ENCODE measurements at places on chromosomes 13 and 19.

- no peak for DNase-seq
These were observed 188.8 kb downstream of the KLF12 start for GRCh38 chr13:73945382-73945781.

- DNase-seq, result no peak
These were observed 107.8 kb downstream of the COL4A2 start for GRCh38 chr13:110414931-110415330.

GRCh38 chr19:58182577-58182988 lies 278 bp upstream of the ZNF274 start:
- DNase-seq, result no peak

- peak; percentile 7 for DNase-seq
These were observed 626.1 kb downstream of the DACH1 start for GRCh38 chr13:71240911-71241310.

DNA sequence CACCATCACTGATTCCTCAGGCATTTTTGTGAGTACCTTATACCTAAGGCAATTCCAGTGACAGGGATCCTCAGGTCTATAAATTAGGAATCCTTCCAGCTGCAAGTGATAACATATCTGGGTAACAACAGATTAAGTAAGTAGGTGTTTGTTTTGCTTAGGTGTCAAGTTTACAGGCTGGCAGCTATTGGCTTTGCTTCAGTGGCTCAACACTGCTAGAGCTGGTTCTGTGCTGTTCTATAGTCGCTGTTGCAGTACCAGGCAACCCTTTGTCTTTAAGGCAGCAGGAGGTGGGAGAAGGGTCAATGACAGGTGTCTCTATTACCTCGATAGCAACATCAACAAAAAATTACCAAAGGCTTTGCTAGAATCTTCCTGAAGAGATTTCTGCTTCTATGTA lies 27.0 kb downstream of the SLC10A2 start:
- DNase-seq, result no peak

- no peak for DNase-seq
These were observed 115.8 kb downstream of the CCNA1 start for GRCh38 chr13:36548129-36548528.

DNA sequence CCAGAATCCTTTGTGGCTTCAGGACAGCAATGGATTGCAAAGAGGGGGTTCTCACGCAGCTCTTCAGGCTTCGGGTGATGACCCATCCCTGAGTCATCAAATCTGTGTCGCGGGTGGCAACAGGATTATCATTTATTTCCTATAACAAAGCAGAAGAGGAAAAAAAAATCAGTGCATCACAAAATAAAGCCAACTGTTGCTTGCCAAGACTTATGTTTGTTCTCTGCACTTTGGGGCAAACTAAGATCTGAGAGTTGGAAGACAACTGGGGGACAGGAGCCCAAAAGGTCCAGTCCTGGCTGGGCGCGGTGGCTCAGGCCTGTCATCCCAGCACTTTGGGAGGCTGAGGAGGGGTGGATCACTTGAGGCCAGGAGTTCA lies 6.4 kb downstream of the GNA15 start:
- no peak for DNase-seq

GRCh38 chr13:41505209-41505835 lies 48.0 kb downstream of the RGCC start:
- no peak for DNase-seq

DNA sequence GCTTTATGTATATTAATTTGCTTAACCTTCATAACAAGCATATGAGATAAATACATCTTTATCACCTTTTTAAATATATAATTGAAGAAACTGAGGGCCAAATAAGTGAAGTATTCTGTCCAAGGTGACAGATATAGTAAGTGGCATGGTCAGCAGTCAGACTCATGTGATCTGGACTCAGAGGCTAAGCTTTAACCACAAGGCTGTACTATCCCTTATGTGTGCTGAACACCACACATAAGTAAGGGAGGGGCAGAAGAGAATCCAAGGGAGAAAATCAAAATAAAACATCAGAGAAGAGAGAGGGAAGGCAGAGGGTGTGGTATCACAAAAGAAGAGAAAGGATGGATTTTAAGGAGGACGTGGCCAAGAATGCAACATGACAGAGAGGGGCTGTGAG lies 348.4 kb downstream of the EFNB2 start:
- DNase-seq, result no peak

DNA sequence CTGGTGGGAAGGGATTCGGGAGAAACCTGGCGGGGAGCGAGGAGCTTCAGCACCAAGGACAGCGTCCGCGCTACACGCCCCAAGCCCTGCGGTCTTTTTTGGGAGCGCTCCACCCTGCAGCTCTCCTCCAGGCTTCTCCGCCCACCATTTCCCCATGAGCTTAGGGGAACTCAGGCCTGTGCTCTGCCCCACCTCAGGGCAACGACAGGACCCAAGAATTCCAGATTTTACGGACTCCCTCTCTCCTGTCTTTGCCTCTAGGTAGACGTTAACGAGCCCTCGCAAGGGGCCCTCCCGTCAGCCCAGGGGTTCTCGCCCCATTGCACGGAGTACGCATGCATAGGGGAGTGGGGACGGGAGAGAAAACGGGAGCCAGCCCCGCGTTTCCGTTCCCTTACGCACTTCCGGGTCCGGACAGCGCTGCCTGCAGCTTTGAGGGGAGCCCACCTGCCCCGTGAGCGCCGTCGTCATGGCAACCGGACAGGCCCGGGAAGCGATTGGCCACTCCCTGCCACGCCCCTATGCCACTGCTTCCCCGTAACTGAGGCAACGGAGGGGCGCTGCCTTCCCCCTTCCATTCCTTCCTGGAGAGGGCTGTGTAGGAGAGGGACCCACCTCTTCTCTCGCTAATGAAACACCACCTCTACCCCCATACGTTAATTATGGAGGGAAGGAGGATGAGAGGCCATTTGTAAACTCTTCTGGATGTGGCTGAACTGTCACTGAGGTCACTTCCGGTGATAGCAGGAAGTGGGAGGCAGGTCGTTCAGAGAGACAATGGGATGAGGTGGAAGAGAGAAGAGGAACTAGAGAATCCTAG lies 20.8 kb downstream of the NOVA2 start:
- DNase-seq, result peak; percentile 65

- DNase-seq, result no peak
These were observed 16.0 kb downstream of the TDRD3 start for GRCh38 chr13:60412909-60413616.

GRCh38 chr19:45115809-45116615 lies 23.0 kb downstream of the PPP1R37 start:
- no peak for DNase-seq

- no peak for DNase-seq
These were observed 53.1 kb upstream of the UBL3 start for GRCh38 chr13:29903543-29903942.

GRCh38 chr19:3149526-3150505 lies 14.0 kb downstream of the GNA15 start:
- no peak for DNase-seq

- DNase-seq, result no peak
These were observed 870.2 kb downstream of the EFNB2 start for GRCh38 chr13:105665284-105665683.

- DNase-seq, result no peak
These were observed 15.1 kb downstream of the SMG9 start for GRCh38 chr19:43739439-43740235.

- DNase-seq, result no peak
These were observed 8.3 kb downstream of the ZNF837 start for GRCh38 chr19:58372311-58373133.

All from NCI-H2227 treated with DMSO at 0.1 percent for 48 hours (cell line).